ENCODE measurements at places on chromosomes 7 and 10. TPM values are rescaled to one million over a fixed set of nuclear protein-coding genes. Genes with fewer than 3 reads are reported as not detected.

Gene GIMAP7
- polyA plus RNA-seq, result 0.16 TPM

Gene HOXA3
- not detected for polyA plus RNA-seq

Gene AMPH
- polyA plus RNA-seq, result not detected

- no peak for DNase-seq
- H3K27ac ChIP-seq, result no peak overlapping the region
- H3K4me3 ChIP-seq, result no peak overlapping the region
- H3K4me1 ChIP-seq, result no peaks in the 10 kb centered on the region
Observed at GRCh38 chr7:21364801-21365271, 63.0 kb upstream of the SP4 start.

GRCh38 chr10:70533189-70533558 lies 54.6 kb downstream of the PALD1 start:
- DNase-seq, result no peak
- H3K36me3 ChIP-seq, result no peaks in the 10 kb centered on the region

DNA sequence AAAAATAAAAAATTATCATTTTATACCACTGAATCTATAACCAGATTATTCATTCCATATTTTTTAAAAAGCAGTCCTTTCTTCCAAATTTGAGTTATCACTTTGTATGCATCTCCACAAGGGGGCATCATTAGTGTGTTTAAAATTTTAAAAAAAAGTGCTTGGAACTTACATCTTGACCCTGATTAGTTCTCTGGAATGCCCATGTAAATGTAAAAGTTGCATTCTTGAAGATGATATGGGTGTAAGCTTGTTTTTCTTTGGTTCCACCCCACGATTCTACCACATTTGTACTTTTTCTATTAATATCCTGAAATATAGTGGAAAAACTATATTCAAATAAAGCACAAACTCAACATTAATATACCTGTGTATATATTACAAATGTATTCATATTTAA lies 144.9 kb downstream of the ELAPOR2 start:
- H3K27me3 ChIP-seq, result no peaks in the 10 kb centered on the region
- H3K27ac ChIP-seq, result no peak overlapping the region
- H3K4me1 ChIP-seq, result no peaks in the 10 kb centered on the region
- H3K36me3 ChIP-seq, result no peaks in the 10 kb centered on the region
- DNase-seq, result peak; percentile 17
